ENCODE measurements at places on chromosomes 7 and 10.

DNA sequence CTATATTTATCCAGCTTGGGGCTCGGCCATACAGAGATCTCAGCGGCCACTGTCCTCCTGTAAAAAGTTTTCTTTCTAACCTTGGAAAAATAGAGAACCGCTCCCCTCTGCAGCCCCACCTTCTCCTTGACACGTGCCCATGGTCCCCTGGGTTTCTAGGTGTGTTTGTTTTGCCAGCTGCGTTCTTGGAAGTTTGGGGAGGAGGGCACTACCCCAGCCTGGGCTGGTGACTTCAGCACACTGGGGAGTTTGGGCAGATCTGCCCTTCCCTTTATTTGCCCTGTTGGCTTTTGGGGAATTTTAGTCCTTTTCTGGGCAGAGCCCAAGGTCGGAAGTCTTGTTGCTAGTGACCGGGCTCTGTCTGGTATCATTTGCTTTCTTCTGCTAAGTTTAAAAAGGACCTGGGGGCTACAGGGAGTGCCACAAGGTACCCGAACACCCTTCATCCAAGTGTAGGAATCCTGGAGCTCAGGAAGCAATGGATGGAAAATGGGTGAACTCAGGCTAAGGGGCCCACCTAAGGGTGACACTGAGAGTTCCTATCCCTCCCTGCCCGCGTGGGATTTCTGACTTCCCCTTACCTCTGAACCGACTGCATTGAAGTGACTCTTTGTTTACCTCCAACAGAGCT, 1.7 kb downstream of the ADAMTS14 start:
- DNase-seq, result no peak

DNA sequence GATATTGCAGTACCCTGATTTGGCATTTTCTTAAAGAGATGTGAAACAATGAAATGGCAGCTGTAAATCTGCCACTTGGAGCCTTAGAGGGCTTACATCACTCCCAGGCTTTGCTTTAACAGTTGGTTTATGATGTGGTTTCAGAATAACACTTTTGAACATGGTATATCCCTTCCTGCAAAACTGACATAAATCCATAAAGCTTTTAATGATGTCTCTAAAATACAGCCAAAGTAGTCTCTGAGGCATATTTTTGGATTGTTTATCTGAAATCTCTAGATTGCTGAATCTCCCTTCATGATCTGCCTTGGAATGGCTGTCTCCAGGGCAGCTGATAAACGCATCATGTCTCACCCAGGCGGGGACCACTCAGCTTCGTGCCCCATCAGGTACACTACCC, 377.8 kb upstream of the C7orf33 start:
- DNase-seq, result no peak

GRCh38 chr7:115910541-115911164, 119.9 kb downstream of the TFEC start:
- DNase-seq, result no peak

DNA sequence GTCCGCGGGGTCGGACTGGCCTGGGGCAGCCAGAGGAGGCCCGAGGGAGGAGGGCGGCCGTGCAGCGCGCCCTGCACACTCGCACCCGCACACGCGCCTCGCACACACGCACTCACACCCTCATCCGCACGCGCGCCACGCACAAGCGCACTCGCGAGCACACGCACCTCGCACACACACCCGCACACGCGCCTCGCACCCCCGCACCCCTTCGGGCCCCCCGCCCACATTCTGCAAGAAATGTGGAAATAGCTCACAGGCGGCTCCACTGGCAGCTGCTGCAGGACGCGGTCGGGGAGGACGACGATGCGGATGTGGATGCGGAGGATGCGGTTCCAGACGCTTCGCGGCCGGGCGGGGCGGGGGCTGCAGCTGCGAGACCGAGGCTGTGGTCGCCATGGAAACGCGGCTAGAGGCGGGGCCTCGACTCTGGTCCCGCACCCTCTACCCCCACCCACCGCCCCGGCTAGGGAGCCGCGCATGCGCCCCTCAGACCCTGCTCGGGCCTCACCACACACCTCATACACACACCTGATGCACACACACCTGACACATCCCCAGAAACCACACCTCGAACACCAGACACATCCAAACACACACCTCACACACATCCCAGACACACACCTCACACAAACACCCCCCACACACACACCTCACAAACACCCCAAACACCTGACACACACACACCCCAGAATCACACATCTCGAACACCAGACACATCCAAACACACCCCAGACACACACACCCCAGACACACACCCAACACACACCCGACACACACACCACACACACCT, at the start of gene CALY:
Gene CALY (minus strand): TSS at position 320 of the 793 bp plus-strand sequence. CDS start 7,907 bp downstream, outside the sequence.
- peak; percentile 76 for DNase-seq

- DNase-seq, result no peak
Observed at GRCh38 chr7:37193087-37193774, 255.4 kb downstream of the ELMO1 start.

All from stimulated activated naive CD4-positive, alpha-beta T cell treated with Interleukin-2 at 50 U/mL for 16 hours (primary cell).